ENCODE measurements at places on chromosomes 5 and 9.

DNA sequence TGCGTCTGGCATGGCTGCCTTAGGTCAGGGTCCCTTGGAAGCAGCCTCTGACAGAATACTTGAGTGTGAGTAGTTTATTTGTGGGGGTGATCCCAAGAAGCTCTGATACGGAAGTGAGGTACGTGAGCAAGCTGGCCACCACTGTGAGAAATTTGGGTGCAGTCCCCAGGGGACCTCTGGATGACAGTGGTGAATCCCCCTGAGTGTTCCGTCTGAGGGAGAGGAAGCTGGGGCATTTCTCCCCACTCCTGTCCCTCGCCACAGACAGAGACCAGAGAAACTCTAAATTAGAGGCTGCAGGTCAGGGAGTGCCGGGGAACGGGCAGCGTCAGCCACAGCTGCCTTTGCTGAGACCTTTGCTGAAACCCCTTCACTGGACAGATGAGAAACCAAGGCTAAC lies 155.9 kb upstream of the COL5A1 start:
- no peak for DNase-seq

DNA sequence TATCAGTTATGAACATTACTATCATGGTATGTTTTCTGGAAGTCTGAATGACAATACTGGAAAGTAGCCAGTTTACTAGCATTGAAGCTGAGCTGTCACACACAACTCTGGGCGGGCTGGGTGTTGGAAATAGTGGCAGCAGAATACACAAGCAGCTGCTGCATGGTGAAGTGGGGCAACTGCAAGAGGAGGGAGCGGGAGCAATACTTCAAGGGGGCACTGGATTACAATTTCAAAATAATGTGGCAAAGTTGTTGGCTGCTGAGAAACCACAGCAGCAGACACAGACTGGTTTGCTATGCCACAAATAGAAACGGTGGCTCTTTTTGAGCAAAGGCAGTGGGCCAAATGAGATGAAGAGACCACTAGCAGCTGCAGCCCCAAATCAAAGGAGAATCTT lies 350.2 kb downstream of the KIAA0825 start:
- no peak for DNase-seq

DNA sequence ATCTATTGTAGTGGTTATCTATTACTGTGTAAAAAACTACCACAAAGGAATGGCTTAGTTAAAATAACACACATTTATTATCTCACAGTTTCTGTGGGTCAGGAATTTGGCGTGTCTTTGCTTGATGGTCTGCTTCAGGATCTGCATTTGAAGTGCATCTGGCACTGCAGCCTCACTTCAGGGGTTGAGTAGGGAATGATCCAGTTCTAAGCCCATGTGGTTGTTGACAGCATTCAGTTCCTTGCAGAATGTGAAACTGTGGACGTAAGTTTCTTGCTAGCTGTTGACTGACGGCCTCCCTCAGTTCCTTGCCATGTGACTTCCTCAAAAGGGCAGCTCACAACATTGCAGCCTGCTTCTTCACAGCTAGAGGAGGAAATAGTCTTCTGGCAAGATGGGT lies 2.1 kb upstream of the OGN start:
- no peak for DNase-seq

DNA sequence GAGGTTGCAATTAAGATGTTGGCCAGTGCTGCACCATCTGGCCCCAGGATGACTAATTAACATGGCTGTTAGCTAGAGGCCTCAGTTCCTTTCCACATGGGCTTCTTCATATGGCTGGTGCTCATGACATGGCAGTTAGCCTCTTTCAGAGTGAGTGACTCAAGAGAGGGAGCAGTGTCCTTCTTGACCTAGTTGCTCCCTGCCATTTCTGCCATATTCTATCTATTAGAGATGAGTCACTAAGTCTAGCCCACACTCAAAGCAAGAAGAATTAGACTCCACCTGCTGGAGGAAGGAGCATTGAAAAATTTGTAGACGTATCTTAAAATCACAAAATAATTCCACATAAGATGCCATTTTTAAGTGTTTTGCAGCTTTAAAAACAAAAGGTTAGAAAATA lies 651.2 kb upstream of the CCNG1 start:
- no peak for DNase-seq

DNA sequence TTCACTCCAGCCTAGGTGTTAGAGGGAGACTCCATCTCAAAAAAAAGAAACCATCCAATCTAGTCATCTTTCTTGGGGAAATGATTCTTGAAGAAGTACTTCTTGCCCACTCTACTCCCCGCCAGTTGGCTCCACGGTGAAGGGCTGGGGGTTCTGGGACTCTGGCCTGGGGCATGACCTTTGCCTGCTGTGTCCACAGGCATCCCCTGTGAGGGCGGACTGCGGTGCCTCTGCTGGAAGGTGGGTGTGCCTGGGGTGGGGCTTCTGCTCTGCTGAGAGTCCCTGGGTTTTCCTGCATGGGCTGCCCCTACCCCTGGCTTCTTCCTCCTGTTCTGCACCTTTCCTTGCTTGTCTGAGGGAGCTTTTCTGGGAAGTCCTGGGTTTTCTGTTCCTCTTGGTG lies 3.5 kb downstream of the TBC1D13 start:
- DNase-seq: no peak

DNA sequence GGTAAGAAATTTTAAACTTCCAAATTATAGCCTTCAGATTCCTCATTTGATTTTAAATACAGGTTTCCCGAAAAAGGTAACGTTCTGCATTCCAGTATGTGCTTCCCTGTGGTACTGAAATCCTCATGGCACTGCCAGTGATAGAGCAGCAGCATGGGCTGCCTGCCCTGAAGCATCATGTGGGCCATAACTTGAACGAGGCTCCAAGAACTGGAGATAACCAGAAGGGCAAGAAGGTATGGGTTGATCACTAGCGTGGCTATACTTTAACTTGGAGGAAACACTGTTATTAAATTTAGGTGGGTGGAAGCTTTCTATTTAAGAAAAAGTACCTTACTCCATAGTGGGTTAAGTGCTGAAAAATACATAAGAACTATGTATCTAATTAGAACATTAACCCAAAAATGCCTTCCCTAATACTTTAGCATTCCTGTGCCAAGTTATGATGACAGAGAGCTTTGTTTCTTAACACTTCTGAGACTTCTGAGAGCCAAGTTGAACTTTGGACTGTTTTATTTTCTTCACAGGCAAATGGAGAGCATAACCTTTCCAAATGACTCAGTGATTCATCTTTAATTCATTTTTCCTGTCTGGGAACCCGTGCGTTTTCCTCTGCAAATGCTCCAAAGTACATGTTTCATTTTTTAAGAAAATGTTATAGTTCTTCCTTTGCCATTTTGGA lies 191.5 kb upstream of the GNA14 start:
- DNase-seq: no peak

DNA sequence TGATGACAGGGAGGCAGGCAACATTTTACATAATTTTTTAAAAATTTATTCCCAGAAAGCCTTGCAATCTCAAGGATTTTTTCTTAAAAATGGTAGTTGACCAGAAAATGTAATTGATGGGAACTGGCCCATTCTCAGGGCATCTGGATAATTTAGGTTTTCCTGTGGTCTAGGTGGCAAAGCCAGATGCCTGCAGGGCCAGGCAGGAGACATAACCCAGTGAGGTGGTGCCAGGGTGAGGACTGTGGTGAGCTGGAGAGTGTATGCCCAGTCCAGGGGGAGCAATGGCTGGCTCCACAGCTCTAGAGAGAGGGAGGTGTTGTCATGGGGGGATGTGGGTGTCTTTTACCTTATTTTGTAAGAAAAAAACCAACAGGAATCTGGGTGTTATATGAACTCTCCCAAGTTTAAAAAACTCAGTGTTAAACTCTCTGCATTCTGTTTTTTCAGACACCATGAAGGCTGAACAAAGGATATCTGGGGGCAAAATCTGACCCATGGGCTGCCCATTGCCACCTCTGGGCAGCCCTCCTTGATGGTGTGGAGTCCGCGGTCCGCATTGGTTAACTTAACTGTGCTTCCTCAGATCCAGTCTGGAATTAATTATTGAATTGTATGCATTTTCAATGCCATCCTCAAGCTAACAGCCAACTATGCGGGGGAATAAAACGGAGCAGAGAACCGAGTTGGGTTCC lies 43.9 kb downstream of the BOD1 start:
- DNase-seq: no peak

DNA sequence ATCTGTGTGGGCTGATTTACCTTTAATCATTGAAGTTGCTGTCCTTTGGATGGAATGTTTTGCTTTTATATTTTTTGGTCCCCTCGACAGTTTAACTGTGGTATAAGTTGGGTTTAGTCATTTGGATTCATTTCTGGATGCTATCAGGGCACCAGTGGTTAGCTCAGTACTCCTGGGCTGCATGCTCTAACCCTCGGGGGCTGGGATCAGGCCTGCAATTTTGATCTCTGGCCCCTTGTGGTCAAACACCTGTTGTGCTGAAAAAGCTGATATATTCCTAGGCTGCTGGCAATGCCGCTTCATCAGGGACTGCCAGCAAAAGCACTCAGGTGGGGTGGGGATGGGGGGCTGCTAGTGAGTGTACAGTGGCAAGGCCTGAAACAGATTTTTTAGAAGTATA lies 440.4 kb upstream of the RIOK2 start:
- no peak for DNase-seq

DNA sequence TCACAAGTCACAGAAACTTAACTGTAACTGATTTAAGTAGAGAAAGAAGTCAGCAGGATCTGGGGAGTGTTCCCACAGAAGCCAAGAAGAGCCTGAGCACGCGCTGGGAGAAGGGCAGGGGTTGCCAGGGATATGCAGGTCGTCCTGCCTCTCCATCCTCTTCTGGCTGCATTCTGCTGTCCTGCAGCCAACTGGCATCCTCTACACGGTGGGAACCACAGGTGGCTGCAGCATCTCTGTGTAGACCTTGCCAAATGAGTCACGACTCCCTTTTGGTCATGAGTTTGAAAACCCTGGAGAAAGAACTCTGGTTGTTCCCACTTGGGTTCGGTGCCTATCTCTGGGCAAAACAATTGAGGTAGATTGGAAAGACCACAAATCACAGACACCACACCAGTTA lies 38.4 kb upstream of the PCA3 start:
- no peak for DNase-seq

GRCh38 chr5:172853355-172853975 lies 19.4 kb downstream of the ERGIC1 start:
- no peak for DNase-seq

DNA sequence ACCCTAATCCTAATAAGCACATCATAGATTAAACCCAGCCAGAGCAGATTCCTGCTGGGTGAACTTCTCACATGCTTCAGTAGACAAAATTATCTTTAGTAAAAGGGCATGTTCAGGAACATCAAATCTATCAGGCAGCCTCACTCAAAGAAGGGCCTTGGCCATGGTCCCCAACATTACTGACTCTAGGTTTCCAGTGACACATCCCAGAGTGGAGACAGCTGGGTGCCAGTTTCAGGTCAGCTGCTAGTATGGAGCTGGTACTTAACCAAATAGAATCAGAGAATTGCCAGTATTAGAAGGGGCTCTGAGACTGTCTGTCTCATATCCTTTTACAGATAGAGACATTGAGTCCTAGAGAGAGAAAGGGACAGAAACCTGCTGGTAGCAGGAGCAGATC lies 44.1 kb upstream of the GALNT10 start:
- no peak for DNase-seq

GRCh38 chr9:85414390-85414789 lies 327.4 kb downstream of the AGTPBP1 start:
- DNase-seq: no peak

GRCh38 chr5:143033535-143034250 lies 263.5 kb downstream of the ARHGAP26 start:
- DNase-seq: no peak

- no peak for DNase-seq
These were observed 57.9 kb upstream of the CCNG1 start for GRCh38 chr5:163379298-163380155.

DNA sequence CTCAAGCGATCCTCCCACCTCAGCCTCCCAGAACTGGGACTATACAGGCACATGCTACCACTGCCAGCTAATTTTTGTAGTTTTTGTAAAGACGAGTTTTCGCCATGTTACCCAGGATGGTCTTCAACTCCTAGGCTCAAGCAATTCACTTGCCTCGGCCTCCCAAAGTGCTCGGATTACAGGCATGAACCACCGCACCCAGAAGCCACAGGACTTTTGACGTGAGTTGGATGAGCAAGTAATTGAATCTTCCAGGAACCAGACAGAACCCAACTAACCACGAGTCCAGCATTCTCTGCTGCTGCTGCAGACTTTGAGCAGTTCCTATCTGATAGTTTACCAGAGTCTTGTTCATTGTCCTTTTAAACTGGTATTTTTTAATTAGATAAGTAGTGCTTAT lies 9.6 kb upstream of the ATP6V0E1 start:
- DNase-seq: no peak

- DNase-seq: no peak
These were observed 70.6 kb downstream of the LRSAM1 start for GRCh38 chr9:127521919-127522304.

DNA sequence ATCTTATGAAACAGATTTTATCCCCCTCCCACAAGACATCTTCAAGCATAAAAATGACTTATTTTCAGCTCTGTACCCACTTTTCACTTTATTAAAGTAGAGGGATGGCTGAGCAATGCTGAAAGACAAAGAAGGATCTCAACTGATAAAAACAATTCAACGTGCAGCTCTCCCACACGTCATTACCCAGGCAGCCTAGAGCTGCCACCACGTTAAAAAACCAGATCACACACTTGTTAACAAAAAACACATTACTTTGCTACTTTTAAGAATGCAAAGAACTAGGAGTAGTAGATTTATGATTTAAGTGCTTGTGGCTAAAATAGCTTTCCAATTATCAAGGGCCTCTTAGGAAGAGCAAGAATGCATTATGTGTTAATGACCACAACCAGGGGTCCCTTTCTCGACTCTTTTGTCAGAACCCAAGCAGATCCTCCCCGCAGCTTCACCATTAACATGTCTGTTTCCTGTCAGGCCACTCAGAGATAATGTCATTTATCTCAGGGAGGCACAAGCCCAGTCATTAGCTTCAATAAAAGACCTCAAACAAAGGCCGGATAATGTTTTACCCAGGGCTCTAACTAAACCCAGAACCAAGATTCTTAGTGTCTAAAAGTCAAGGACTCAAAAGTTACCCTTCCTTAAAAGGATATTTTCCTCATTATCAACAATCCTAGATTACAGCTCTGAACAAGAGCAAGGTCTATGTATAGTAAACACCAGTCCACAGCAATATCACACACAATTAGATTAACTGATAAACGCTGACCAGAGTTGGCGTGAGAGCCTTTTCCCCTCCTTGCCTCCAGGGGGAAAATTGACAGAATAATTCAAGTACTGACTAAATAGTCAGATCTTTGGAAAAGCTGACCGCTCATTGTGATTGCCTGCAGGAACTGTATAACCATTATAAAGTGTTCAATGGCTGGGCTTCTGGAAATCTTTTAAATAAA lies 7.5 kb downstream of the ZNF608 start:
- DNase-seq: no peak

- no peak for DNase-seq
These were observed 106.6 kb upstream of the PJA2 start for GRCh38 chr5:109516390-109516789.
